ENCODE measurements at places on chromosomes 4 and X. TPM values are rescaled to one million over a fixed set of nuclear protein-coding genes. Genes with fewer than 3 reads are reported as not detected.

Gene KCTD8
- total RNA-seq, result 0.09 TPM

Gene CT45A10
- not detected for total RNA-seq

Gene SLITRK2
- 0.51 TPM for total RNA-seq

Gene UGT2B10
- total RNA-seq, result not detected

GRCh38 chr4:48249378-48249777, 20.3 kb downstream of the TEC start:
- DNase-seq, result no peak

DNA sequence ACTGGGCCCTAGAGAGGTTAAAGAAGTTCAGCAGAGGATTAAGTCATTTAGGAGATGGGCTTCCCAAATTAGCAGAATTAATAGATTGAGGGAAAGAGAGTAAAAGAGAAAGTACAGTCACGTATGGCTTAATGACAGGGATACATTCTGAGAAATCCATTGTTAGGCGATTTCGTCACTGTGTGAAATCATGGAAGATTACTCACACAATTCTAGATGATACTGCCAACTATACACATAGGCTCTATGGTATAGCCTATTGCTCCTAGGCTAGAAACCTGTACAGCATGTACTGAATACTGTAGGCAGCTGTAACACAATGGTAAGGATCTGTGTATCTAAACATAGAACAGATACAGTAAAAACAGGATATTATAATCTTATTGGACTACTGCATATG, 180.6 kb downstream of the RNF150 start:
- DNase-seq, result no peak

GRCh38 chr4:61770456-61770855, 570.3 kb downstream of the ADGRL3 start:
- no peak for DNase-seq

- DNase-seq, result no peak
These were observed 584 bp upstream of the TMEM165 start for GRCh38 chr4:55395218-55395528.

Gene PDE6B
- 1.5 TPM for total RNA-seq

GRCh38 chr4:182554736-182555135, 311.5 kb downstream of the TENM3 start:
- DNase-seq, result no peak

Gene PABPC4L
- 0.24 TPM for total RNA-seq

- no peak for DNase-seq
These were observed 179.8 kb downstream of the SCFD2 start for GRCh38 chr4:53185869-53186585.

DNA sequence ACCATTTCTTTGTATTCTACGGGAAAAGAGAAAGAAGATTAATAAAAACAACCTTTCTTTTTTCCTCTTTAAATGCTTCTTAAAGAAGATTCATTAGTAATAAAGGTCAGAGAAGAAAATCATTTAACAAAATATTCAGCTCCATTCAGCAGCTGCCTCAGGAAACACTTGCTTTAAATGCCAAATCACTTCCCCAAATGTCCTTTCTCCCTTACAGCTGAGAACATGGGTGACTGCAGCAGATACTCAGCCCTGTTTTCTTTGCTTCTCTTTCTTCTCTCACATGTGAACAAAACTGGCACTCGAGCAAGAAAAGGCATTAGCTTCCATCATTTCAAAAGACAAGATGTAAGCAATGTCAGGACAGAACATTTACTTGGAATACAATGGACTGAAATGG, 120.2 kb downstream of the INPP4B start:
- no peak for DNase-seq

DNA sequence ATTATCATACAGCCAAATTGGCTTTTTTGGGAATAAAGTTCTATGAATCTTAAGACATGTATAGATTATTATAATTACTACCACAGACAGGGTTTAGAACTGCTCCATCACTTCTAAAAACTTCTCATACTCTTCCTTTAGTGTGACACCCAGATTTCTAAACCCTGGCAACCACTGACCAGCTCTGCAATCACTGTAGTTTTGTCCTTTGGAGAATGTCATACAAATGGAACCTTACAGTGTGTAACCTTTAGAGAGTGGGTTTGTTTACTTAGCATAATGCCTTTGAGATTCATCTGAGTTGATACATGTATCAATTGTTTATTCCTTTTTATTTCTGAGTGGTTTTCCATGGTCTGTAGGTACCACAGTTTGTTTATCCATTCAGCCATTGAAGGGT, 95.0 kb downstream of the TMEM164 start:
- no peak for DNase-seq

DNA sequence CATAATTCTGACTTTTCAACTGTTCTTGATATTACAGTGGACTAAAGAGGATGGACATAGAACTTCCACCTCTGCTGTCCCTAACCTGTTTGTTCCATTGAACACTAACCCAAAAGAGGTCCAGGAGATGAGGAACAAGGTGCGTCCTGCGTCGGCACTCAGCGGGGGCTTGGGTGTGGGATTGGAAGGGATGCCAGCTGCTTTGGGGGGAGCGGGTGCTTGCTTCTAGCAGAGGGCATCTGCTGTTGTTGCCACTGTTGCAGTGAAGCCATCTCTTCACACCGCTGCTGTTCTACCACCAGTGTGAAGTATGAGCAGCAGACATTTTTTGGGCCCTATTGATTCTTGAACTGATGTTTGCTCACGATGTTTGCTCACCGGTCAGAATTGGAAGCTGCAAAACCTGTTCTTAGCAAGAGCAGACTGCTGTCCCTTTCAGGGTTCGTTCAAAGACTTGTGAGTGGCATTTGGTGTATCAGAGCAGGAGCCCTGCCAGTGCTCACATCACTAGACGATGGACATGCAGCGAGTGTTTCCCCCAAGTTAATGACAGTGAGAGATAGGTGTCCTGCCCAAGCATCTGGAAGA, 55.4 kb downstream of the NOP14 start:
- no peak for DNase-seq

DNA sequence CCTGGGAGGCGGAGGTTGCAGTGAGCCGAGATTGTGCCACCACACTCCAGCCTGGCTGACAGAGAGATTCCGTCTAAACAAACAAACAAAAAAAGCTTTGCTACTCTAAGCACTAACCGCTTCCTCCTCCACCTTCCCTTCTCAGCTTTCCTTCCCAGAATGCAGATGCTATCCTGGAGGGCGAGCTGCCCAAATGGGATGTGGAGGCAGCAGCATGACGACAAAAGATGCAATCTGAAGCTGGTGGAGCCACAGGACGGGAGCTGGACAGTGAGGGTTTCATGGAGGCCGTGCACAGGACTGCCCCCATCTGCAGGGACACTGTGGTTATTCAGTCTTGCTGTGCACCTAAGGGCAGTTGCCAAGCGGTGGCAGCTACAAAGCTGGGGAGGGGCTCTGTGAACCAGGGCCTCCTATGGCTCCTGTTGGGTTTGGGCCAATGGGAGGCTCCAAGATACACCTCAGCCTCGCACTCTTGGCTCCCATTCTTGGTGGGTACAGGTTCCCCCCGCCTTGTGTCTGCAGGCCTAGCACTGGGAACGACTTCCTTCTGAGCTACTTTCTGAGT, 47.4 kb downstream of the WDR1 start:
- no peak for DNase-seq

Gene CFI
- 33.6 TPM for total RNA-seq

- DNase-seq, result no peak
These were observed 2.5 kb downstream of the PGRMC1 start for GRCh38 chrX:119238557-119238956.

Gene EDNRA
- total RNA-seq, result 0.28 TPM

DNA sequence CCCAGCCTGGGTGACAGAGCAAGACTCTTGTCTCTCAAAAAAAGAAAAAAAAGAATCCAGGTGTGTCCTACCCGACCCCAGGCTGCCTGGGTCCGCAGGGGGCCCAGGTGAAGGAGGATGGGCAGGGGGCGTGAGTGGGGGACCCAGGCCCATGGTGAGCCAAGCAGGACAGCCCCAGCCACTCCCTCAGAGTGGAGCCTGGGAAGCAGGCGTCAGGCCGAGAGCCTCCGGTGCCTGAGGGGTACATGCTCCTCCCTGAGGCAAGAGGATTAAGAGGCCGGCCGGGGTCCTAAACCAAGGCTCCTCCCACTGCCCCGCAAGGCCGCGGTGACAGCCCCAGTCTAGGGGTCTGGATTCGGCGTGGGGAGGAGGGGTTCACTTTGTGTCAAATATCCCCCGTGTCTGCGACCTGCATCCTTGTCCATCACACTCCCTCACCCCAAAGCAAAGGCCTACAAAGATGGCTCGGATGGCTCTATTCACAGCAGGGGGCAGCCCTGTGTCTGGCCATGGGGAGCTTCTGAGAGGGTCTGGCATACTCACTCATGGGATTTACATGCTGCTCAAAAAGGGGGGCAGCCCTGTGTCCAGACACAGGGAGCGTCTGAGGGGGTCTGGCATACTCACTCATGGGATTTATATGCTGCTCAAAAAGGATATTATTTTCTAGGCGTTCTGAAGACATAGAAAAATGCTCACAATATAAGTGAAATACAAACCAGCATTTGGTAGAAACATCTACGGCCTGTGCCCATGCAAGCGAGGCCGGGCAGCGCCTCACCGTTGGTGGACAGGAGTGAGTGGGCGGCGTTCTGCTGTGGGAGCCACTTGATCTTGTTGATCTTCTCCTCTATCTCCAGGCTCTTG, 94.6 kb downstream of the PPP2R2C start:
- DNase-seq, result no peak

GRCh38 chrX:45031830-45032378, 158.9 kb downstream of the KDM6A start:
- no peak for DNase-seq

Gene UBA1
- total RNA-seq, result 61.4 TPM

- DNase-seq, result no peak
These were observed 341.4 kb downstream of the PACRGL start for GRCh38 chr4:21041708-21042107.

GRCh38 chr4:139142980-139143379, 34.0 kb downstream of the ELF2 start:
- DNase-seq, result no peak

DNA sequence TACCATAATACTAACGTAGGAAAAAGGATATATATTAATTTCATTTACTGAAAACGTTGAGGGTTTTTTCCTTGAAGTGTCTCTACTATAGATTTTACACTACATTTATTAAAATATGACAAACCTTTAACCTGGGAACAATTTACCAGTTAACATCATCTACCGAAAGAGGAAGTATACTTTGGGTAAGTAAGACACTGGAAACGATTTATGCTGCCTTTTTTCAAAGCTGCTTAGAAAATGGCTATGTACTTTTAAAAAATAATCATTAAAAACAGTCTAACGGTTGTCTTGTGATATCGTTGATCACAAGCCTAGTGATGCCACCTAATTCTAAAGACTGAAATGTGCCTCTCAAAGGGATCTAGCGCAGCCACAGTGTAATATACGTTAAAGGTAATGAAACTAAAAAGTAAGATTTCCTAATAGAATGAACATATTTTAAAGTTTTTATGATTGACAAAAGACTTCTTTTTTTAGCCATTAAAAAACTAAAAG, 50.4 kb downstream of the STX18 start:
- DNase-seq, result no peak

DNA sequence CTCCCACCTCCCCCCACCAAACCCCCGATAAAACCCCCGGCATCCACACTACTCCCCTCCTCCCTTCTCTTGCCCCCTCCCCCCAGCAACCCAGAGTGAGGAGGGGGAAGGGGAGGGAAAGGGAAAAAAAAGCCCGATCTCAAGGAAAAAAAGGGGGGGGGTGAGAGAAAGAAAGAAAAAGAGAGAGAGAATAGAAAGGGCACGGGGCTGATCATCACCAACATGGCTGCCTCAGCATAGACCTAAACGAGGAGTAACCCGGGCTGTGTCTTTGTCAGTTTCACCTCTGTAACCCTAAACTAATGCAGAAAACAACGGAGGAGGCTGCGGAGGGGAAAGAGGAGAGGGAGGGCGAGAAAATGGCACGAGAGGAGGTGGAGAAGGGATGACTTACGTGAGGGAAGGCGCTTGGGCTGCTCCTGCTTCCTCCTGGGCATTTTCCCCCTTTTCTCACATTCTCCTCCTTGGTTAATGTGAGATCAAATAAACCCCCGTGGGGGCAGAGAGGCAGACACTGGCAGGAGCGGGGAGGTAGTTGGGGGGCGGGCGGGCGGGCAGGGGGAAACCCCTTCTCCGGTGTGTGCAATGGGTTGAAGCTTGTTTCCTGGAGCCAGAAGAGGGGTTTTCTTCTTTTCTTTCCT, 532 bp downstream of the ZNF827 start:
- peak; percentile 19 for DNase-seq

Gene FBXW7
- 30.1 TPM for total RNA-seq
